ENCODE measurements at places on chromosomes 7 and 10. TPM values are rescaled to one million over a fixed set of nuclear protein-coding genes. Genes with fewer than 3 reads are reported as not detected.

PLEKHS1 gene
- not detected for total RNA-seq

DOCK1 gene
- 80.1 TPM for total RNA-seq

PILRA gene
- total RNA-seq = not detected

CAMK1D gene
- 6.2 TPM for total RNA-seq

NKX1-2 gene
- total RNA-seq = not detected

TNS3 gene
- 43.8 TPM for total RNA-seq

OR2A5 gene
- not detected for total RNA-seq

STK31 gene
- not detected for total RNA-seq

Data from aortic smooth muscle cell (primary cell).